ENCODE measurements at places on chromosomes 16 and 17.

- no peak for DNase-seq
Observed at GRCh38 chr17:15882777-15883176, 62.2 kb upstream of the ADORA2B start.

GRCh38 chr16:3454631-3455147 is 11.2 kb downstream of the NAA60 start:
- no peak for DNase-seq

DNA sequence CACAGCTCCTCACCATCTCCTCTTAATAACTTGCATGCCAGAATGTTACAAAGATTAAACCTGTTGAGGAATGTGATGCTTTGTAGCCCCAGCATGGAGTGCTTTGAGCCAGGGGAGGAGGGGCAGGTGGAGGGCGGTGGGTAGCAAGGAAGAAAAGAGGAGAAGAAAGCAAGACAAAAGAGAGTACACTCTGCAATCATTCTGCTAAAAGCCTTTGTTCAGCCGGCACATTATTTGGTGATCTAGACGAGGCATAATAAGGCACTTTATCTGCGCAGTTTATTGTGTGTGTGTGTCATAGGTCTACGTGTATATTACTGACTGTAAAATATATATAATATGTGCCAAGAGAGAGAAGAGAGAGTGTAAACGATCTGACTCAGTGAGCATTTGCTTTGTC is 139.1 kb downstream of the SOX9 start:
- DNase-seq: no peak

- no peak for DNase-seq
Observed at GRCh38 chr16:69270831-69271230, 40.3 kb upstream of the VPS4A start.

GRCh38 chr17:43721537-43722268 is 36.9 kb downstream of the SOST start:
- DNase-seq: no peak

GRCh38 chr17:40809721-40810421 is 10.1 kb upstream of the KRT28 start:
- no peak for DNase-seq

GRCh38 chr16:539901-540530 is 12.5 kb downstream of the CAPN15 start:
- no peak for DNase-seq

DNA sequence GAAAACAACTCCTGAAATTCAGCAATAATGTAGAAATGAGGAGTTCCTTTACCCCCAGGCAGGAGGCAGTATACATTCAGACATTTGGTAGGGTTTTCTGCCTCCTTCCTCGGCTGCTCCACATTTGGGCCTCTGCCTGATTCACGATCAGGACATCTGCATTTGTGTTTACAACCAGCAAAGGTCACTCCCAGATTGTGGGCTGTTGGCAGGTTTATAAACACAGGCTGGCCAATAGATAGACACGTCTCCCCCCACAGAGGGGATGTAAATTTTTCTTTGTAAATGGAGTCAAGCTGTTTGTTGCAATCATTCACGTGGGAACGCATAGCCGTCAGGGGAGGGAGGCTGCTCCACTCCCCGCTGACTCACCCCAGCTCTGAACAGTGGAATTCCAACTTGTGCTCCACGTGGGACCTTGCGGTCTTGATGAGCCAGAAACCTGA is 252.1 kb upstream of the N4BP1 start:
- no peak for DNase-seq

DNA sequence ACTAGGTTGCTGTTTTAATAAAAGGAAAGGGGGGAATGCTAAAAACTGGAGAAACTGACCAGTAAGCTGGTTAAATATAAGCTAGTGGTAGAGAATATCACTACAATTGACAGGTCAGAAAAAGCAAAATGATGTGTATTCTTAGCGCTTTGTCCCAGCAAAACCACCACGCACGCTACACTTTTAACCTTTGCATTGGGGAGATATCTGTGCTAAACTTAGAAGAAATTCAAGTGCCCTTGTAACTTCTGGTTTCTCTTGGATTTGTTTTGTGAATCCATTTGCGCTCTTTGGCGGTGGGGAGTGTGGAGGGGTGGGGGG is 1.4 kb downstream of the GAN start:
- no peak for DNase-seq

DNA sequence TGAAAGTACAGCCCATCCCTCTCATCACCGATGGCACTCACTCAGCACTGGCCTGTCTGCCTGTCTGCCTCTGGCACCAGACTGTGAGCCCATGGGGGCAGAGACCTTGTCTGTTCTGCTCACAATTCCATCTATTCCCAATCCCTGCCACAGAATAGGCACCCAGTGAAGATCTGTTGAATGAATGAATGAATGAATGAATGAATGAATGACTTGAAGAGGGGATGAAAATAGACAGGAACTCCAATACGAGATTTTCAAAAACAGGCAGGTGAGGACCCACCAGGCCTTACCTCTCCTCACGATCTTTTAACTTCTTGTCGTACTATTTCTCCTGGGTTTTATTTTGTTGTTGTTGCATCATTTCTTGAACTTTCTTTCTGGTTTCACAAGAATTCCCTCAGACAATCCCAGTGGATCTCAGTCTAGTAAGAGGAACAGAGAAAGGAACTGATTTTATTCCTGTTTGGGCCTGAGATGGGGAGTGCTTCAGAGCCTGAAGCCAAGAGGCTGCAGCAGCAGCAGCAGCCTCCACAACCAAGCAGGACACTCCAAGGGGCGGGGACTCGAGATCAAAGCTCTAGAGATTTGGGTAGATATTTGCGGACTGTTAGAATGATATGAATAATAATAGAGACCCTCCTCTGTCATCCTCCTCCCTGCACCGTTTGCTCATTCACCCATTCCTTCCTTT is 17.7 kb downstream of the KRT9 start:
- no peak for DNase-seq

GRCh38 chr17:61729690-61730268 is 133.5 kb downstream of the BRIP1 start:
- DNase-seq: no peak

GRCh38 chr16:83606486-83607030 is 201.2 kb upstream of the HSBP1 start:
- DNase-seq: no peak

DNA sequence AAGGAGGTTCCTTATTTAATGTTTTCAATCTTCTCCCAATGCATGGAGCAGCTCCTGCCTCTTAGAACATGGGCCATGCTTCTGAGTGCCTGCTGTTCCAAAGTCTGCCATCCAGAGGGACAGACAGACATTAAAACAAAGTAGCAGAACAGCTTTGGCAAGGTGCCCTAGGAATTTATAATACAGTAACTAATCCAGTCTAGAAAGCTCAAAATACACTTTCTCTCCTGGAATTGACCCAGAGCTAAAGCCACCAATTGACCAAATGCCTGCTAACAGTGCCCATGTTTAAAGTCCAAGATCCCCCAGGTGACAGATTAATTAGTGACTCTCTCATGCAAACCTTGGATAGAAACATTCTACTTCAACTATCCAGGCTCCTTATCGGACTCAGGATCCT is 11.1 kb upstream of the CHRNE start:
- no peak for DNase-seq

- DNase-seq: no peak
Observed at GRCh38 chr17:7982173-7982572, 20.2 kb upstream of the GUCY2D start.

DNA sequence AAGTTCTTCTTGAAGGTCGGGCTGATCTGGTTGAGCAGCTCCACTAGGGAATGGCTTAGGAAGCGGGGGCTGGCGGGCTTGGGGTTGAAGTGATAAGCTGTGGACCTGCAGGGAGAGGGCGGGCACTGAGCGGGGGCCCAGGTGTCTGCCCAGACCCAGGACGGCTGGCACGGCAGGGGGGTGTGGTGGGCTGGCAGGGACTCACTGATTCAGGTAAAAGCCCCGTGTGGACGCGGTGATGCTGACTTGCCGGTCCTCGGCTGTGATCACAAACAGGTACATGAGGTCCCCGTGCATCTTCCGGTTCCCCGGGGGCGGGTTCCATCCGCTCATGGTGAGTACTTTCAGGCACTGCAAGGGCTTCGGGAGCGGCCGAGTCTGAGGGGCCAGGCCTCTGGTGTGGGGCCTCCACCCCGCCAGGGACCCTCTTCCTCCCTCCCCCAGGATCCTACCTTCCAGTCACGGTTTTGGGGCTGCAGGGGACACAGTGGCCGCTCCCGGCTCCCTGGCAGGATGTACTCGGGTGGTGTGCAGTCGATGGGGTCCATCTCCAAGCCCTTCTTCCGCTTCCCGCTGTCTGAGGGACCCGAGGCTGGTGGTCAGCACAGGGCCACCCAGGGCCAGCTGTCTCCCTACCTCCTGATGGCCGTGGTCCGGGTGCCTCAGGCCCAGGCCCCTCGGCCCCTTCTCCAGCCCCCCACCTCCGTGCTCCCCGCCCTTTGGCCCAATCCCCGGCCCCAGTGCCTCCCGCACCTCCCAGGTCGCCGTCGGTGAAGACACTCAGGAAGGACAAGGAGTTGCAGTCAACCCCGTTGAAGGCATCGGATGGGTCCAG is 10.2 kb downstream of the CLUH start:
- peak; percentile 28 for DNase-seq

GRCh38 chr17:61647047-61647446 is 56.0 kb upstream of the NACA2 start:
- no peak for DNase-seq

DNA sequence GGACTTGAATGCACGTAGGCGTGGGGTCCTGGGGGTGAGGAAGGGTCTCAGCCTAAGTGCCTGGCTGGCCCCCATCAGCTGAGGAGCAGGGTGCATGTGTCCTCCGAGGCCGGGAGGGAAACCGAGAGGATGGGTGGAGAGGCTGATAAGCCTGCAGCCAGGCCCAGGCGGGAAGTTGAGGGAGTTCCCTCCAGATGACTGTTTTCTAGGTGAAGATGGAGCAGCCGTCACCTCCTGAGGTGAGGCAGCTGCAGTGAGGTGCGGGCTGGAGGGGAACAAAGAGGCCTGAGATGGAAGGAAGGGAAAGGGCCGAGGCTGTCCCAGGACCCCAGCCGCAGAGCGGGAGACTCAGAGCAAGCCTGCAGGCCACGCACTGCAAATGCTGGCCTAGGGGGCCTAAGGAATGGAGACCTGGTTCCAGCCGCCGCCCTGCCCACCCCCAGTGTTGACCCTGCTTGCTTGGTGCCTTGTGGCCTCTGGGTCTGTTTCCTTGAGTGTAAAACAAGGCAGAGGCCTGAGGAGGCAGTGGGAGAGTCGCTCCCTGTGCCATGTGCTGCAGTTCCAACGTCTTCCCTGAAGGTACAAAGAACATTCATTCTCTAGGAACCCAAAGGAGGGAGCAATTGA is 3.0 kb downstream of the PECAM1 start:
- DNase-seq: no peak

GRCh38 chr16:84567286-84567962 is 50.5 kb downstream of the COTL1 start:
- DNase-seq: no peak

GRCh38 chr16:81620029-81620428 is 159.1 kb upstream of the PLCG2 start:
- no peak for DNase-seq

- DNase-seq: no peak
Observed at GRCh38 chr17:43395165-43395564, 3.6 kb upstream of the ARL4D start.

- peak; percentile 56 for DNase-seq
Observed at GRCh38 chr16:65782611-65783600, 583.6 kb upstream of the CDH5 start.

GRCh38 chr17:51407576-51407975 is 147.2 kb downstream of the UTP18 start:
- no peak for DNase-seq

- no peak for DNase-seq
Observed at GRCh38 chr16:89615596-89616090, 2.2 kb downstream of the DPEP1 start.

- peak; percentile 13 for DNase-seq
Observed at GRCh38 chr16:89341697-89342694, 124.5 kb downstream of the ZNF778 start.

DNA sequence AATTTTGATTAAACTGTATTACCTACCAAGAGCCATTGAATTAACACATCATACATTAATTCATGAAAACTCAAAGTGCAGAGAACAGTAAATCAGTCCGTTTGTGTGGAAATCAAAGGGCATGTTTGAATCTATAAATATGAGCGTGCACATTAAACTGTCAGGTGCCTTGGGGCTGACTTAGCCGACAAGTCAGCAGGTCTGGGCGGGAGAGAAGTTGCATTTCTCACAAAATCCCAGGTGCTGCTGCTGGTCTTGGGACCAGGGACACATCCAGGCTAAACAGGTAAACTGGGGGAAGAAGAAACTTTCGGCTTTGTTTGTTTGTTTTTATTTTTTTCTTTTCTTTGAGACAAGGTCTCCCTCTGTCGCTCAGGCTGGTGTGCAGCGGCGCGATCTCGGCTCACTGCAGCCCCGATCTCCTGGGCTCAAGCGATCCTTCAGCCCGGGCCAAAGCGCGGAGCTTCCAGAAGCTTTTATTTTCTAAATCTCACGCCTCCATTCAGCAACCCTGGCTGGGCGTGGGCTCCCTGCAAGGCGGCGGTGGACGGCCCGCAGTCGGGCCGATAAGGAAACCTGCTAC is 213.9 kb downstream of the MRTFB start:
- peak; percentile 86 for DNase-seq
